T-helper 9 cell (primary cell): ENCODE measurements at places on chromosomes 3 and 15.
A peak's percentile ranks its signal among the peaks of the same experiment; 100 is the strongest.

DNA sequence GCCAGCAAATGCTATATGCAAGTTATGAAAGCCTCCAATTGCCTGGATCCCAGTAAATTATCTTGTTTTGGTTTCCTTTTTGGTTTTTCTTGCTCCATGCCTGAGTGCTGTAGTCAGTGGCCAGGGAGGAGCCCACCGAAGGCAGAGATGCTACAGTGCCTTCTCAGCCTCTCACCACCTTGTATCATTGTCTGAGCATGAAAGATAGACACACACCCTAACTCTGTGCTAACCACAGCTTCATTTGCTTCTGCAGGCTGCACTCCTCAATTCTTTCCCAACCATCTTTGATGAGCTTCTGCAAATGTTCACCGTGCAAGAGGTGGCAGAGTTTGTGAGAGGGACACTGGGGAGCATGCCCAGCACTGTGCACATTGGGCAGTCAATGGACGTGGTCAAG lies 114.5 kb upstream of the MANF start:
- no peak for DNase-seq

DNA sequence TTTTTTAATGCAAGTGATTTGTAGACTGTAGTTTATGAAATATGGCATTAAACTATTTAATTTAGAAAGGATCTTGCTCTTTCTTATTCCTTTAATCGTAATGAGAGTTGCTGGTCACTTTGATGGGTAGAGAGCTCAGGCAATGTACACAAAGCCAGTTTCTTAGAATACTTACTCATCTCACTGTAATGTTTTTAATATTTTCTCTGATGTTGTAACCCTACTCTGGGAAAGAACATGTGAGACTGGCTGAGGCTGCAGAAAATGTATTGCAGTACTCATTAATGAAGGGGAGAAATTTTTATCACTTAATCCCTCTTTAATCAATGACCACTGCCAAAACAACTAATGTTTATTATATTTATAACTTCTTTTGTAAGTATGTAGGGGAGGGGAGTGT lies 479.4 kb upstream of the KCNMB2 start:
- no peak for DNase-seq

DNA sequence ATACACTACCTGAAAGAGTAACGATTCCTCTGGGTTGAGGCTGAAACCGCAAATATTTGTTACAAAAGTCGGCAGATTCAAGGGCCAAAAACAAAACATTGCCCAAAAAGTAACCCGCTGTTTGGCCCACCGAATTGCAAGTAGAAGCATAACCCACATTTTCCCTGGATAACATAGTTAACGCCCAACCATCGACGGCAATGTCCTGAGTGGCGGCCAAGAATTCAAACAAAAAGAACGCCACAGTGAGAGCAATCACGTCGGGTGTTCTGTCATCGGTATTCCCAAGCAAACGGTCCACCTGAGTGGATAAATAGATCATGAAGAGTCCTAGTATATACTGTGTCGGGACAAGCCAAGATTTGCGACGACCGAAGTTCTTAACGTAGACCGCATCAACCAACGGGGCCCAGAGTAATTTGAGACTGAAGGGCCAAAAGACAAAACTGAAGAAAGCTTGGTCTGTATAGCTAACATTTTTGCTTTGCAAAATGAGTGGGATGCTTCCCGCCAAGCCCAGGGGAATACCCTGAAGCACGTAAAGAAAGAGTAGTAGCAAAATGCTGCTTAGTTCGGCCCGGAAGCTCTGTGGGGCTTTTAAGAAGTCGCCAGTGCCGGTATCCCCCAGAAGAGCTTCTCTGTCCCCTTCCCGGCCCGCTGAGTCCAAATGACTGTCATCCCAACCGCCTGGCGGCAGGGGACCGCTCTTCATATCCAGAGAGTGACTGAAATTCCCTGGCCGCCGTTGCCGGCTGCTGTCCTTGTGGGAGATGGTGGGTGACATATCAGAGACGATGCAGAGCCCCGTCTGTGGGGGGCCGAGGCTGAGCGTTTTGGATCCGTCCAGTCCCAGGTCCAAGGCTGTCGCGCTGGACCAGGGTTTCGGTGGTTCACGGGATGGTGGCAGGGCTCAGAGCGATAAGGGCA lies 750 bp downstream of the SLC33A1 start:
- DNase-seq: peak; percentile 21

- no peak for DNase-seq
Observed at GRCh38 chr3:18745472-18745871, 320.3 kb upstream of the SATB1 start.

- DNase-seq: no peak
Observed at GRCh38 chr15:27722102-27722501, 377.0 kb downstream of the OCA2 start.

GRCh38 chr3:188855675-188856074 lies 316.1 kb upstream of the TPRG1 start:
- no peak for DNase-seq

DNA sequence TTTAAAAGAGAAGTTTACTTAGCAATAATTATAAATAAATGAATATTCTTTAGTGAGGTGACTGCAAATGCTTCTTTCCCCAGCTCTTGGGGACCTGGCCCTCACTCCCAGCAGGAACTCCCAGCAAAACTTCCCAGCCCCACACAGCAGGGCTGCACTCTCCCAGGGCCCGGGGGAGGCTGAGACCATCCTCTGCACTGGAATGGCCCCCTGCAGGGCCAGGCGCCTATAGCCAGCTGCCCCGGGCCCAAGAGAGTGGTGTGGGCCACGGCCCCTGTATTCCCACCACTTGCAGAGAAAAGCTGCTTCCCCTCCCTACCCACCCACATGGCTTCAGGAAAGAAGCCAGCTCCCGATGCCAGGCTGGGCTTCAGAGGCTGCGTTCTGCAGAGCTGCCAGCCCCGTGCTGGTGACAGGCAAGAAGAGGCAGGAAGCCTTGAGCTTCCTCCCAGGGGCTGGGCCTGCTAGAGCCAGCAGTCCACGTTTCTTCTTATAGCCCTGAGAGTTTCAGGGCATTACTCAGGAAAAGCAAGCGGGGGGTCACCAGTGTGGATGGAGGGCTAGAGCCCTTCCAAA lies 20.0 kb downstream of the IDH2 start:
- no peak for DNase-seq

DNA sequence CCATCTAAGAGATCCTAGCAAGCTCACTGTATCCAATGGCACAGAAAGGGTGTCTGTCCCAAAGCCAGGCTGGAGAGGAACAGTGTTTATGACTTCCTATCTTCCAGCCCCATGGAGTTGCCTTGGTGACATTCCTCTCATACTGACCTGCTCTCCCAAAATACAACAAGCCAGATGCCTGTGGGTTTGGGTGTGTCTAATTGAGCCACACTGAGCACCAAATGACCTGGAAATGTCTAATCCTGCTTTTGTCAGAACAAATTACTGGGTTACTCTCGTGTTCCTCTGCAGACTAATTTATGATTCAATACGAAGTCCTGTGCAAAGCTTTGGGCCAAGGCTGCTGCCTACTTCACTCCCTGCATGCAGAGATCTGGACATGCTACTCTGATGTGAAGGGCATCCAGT lies 98.1 kb upstream of the STRIT1 start:
- DNase-seq: no peak

- DNase-seq: no peak
Observed at GRCh38 chr15:39714251-39714650, 68.4 kb downstream of the FSIP1 start.

DNA sequence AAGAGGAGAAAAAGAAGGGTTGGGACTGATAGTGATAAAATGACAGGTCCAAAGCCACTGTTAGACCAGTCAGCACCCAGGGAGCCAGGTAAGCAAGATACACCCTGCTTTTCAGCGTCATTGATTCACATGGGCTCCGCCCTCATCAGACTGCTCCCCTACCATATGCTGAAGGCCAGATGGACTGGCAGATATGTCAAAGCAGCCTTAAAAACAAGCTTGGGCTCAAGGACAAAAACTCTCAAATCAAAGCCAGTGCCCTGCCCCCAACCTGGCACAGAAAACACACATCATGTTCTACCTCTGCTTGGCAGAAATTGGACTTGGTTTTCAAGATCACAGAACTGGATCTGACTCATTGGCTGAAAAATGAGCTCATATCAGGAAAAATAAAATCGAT lies 33.4 kb downstream of the SH3BP5 start:
- no peak for DNase-seq

- no peak for DNase-seq
Observed at GRCh38 chr3:63724987-63725386, 72.5 kb downstream of the SNTN start.

DNA sequence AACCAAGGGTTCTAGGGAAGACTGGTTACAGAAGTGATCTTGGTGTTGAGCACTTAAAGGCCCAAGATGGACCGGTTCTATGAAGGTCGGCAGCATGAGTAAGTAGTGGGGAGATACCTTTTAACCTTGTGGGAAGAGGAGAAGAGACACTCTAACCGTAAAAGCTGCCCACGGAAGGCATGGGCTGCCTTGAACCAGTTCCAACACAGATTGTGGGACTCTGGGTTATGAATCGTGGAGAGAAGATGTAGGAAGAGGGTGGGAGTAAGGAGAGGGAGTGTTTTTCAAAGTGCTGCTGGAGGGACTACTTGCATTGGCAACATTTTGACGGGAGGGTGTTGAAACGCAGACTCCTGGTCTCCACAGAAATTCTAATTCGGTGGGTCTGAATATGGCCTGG lies 67.1 kb downstream of the CRYGS start:
- DNase-seq: no peak

GRCh38 chr15:85361323-85361722 lies 19.1 kb upstream of the AKAP13 start:
- DNase-seq: no peak

GRCh38 chr3:129435367-129435766 lies 4.4 kb downstream of the MBD4 start:
- no peak for DNase-seq
